ENCODE measurements at places on chromosomes 4 and X.

GRCh38 chrX:40006106-40007017 is 91.4 kb downstream of the BCOR start:
- DNase-seq: peak; percentile 76

DNA sequence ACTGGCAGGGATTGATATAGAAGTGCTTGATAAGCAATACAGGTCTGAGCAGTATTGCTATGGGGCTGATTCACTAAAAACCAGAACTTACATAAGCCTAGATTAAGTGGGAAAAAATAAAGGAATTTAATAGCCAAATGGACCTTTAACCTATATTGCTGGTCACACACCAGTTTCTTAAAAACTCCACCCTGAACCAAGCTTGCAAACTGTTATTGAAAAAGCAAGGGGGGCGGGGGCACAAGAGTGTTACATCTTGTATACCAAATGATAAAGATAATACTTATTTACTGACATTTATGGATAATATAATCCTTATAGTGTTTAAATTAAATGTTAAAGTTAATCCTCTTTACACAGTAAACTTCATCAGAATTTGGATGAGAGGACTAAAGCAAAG is 40.3 kb upstream of the PITX2 start:
- DNase-seq: no peak

- DNase-seq: no peak
Observed at GRCh38 chr4:121783210-121783609, 17.9 kb upstream of the EXOSC9 start.

GRCh38 chrX:39854772-39855747 is 242.7 kb downstream of the BCOR start:
- peak; percentile 89 for DNase-seq

DNA sequence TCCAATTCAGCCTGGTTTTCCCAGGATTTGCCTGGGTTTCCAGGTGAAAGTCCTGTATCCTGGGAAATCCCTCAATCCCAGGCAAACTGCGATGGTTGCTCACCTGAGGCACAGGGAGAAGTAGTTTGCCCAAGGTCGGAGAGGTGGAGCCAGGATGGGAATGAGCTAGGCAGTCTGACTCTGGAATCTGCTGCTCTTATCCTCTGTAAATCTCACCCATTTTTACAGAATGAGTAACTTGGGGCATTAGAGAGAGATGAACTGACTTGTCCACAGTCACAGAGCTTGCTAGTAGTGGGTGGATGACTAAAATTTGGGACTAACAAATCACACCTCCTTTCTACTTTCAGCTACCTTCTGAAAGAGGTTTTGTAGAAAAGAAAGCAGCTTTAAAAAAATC is 9.8 kb upstream of the ARX start:
- no peak for DNase-seq

DNA sequence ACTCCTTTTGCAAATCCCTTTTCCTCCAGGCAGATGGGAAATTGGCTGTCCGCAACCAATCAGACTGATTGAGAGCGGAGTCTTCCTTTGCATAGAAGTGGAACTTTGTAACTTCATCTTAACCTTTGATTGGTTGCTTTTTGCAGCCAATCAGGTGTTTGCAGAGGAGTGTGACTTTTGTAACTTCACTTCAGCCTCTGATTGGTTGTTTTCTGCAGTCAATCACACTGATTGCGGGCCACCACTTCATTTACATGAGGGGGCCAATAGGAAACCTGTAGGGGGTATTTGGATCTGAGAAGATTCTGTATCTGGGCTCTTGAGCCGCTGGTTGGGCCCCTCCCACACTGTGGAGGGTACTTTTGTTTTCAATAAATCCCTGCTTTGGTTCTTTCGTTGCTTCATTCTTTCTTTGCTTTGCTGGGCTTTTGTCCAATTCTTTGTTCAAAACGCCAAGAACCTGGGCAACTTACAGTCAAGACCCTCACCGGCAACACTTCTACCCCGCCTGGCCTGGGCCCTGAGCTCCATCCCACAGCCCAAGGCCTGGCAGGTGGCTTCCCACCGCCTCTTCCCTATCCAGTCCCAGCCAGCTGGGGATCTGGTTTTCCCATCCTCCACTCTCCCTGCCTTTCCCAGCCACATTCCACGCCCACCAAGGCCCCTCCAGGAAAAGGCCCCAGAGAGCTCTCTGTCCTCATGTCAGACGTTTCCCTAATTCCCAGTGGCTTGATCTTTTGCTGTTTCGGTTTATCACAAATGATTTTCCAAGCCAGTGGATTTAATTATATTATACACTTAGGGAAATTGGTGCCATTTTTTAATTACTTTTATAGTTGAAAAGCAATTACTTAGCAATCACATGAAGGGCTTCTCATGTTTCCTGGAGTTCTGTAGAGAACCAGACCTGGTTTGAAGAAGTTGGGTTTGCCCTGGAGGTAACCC is 110.2 kb upstream of the STX18 start:
- DNase-seq: no peak

DNA sequence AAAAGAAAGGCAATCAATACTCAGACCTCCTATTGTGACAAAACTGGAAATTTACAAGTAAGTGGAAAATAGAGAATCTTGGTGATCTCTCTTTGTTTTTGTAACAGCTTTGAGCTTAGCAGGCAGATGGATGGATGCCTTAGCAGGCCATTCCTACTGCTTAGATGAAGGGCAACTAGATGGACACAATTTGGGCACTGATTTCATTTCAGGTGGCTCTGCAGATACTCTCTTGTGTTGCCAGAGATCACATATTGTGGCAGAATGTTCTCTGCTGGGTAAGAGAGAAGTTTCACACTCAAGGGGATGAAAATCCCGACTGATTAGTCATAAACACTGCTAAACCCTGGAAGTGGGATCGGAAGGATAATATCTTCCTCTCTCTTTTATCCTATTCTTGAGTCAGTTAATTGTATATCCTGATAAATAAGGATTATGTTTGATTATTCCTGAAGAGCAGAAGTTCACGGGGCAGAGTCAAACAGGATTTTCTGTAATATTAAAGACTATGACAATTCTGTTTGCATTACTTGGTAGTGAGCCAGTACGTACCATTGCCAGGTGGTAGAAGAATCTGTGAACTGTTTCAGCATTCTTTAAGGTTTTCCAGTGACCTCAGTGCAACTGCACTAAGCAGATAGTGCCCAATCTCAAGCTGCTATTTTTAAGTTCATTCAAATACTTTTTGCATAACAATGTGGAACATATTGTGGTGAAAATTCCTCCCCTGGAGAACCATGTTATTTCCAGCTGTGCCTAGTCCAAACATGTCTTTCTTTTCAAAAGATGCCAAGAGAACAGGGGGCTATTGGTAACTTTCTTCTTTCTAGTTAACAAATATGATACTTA is 974.3 kb downstream of the FSTL5 start:
- no peak for DNase-seq

- DNase-seq: no peak
Observed at GRCh38 chr4:64158648-64159326, 250.5 kb downstream of the TECRL start.

GRCh38 chr4:37073226-37073840 is 171.2 kb upstream of the NWD2 start:
- no peak for DNase-seq

DNA sequence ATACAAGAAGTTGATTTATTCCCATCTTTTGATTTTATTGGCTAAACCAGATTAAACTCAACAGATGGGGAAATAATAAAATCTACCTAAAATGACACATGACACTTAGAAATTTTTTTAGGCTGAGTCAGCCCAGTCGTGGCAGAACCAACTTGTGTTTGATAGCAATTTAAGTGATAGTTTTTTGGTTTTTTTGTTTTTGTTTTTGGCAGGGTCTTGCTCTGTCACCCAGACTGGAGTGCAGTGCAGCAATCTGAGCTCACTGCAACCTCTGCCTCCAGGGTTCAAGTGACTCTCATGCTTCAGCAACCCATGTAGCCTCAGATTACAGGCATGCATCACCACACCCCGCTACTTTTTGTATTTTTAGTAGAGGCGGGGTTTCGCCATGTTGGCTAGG is 370.3 kb upstream of the NOCT start:
- DNase-seq: no peak

DNA sequence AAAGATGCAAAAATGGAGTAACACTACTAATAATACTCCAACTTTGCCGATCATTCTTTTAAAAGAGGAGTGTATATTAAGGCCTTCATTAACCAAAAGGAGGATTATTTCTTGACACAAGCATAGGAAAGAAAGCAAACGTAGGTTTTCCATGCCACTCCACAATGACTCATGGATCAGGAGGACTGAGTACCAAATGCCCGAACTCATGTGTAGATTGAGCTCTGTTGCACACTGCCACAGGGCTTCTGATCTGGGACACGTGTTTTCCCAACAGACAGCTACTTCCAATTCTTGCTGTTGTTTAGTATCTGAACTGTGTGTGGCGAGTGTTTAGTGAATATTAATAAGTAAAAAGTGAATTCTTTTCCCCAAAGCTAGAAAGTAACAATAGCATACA is 131.2 kb downstream of the LDB2 start:
- no peak for DNase-seq

DNA sequence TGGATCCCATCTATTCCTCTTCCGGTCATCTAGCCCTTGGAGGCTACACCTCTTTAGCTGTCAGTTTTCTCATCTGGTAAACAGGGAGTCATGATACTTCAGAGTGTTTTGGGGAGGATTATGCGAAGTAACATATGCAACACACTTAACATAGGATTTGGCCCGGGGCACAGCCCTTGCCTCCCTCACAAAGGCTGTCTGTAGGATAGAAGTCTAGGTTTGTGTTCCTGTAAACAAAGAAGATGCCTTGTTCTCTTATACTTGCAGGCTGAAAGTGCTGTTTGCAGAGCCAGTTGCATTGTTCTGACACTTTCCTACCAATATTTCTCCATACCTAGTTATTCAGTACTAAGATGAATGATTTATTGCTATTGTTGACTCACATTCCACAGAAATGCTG is 2.2 kb upstream of the APELA start:
- DNase-seq: no peak

GRCh38 chr4:166174717-166175490 is 301.9 kb downstream of the TLL1 start:
- no peak for DNase-seq

DNA sequence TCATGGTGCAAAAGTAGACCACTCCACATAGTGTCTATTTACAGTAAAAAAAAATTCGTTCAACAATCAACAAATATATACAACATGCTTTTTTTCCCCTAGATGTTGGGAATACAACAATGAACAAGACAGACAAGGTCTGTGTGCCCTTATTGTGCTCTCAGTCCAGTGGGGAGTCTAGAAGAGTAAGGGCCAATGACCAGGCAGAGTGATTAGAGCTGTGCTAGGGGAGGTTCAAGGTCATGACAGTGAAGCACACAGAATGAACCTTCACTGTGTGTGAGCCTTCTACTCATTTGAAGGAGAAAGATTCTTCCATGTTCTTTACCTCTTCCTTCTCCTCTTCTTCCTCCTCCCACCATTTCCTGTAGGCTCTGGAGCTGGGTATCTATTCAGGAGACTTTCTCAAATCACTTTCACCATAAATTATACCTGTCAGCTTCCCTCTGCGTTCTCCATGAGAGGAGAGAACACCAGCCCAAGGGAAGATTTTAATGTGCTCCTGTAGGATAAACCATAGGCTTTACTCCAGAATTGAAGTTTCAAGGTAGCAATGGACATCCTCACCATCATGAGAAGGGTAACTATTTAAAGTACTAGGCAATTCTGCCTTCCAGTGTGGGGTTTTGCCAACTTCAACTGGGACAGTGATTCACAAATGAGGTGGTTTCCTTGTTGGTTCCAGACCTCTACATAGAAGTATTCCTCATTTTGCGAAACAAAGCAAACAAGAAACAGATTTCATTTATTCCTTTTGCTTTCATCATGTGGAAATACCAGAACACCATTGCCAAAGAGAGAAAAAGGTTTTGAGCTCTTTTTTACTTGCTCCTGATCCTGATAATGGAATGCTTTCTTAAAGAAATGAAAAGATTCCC is 246.9 kb upstream of the GPC4 start:
- no peak for DNase-seq

DNA sequence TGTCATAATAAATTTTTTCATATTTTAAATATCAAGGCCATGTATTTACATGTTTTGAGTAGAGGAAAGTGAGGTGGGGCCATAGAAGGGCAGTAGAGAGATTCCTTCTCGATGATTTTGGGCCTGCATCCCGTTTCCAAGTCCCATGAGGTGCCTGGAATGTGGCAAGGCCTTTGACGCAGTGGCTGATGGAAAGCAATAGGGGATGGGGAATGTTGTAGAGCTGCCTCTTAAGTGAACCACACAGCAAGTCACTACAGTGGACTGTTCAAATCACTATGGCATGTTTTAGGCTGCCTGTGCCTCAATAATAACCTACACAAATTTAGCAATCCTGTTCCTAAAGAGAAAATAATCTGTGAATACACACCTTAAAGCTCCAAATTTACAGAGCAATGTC is 48.3 kb downstream of the ANXA5 start:
- no peak for DNase-seq

- no peak for DNase-seq
Observed at GRCh38 chr4:147968641-147969040, 236.8 kb downstream of the ARHGAP10 start.

GRCh38 chrX:132634521-132634920 is 145.7 kb upstream of the MBNL3 start:
- DNase-seq: no peak

DNA sequence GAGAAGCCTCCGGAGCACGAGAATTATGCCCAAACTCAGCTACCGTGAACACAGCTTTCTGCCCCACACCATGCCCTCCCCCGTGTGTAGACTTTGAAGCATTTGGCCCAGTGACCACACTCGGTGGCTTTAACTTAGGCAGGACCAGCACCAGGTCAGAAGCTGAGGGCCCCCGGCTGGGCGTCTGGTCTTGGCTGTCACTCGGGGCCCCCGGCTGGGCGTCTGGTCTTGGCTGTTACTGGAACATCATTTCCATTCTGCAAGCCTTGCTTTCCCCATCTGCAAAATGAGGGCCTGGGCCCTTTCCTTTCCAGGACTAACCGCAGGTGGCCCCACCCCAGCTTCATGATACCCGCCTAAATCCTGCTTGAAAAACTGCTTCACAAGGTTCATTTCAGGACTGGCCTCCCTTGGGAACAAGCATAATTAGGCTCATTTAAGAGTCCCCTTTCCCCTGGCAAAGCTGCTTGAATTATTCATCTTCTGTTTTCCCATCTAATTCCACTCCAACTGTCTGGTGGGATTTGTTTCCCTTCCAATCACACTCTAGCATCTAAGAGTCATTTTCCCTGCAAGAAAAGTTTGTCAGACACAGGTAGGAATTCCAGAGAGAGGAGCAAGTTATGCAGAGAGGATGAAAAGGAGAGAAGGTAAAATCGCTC is 82.5 kb downstream of the WFS1 start:
- no peak for DNase-seq

GRCh38 chrX:31093639-31093975 is 21.8 kb upstream of the FTHL17 start:
- no peak for DNase-seq

- DNase-seq: no peak
Observed at GRCh38 chr4:82584931-82585330, 23.1 kb upstream of the TMEM150C start.

- DNase-seq: no peak
Observed at GRCh38 chr4:94396984-94397383, 54.3 kb upstream of the HPGDS start.

- peak; percentile 80 for DNase-seq
Observed at GRCh38 chrX:51743179-51743957, at the start of gene GSPT2. Gene GSPT2 (plus strand): TSS chrX:51743442. CDS start chrX:51743627, 185 bp downstream.
